ENCODE measurements at places on chromosomes 12 and 14.

DNA sequence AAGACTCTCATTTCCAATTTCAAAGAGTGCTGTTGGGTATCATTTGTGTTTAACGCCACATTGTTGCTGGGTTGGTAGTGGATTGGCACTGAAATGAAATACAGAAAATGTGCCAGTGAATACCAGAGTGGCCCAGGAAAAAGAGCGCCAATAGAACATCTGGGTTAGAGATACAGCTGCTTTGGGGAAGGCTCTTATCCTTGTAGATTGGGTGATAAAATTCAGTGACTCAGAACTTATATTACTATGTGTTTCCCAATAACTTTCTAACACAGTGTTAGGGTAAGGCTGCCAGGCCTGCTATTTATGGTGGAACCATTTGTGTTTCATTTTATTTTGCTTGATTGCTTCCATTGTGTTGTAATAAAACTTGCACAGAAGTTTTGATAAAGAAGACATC, 168.2 kb upstream of the SSTR1 start:
- DNase-seq: no peak

- no peak for DNase-seq
Measured at GRCh38 chr14:99889268-99889667, 96.1 kb downstream of the EML1 start.

- no peak for DNase-seq
Measured at GRCh38 chr14:77424862-77425261, 1.5 kb upstream of the NOXRED1 start.

DNA sequence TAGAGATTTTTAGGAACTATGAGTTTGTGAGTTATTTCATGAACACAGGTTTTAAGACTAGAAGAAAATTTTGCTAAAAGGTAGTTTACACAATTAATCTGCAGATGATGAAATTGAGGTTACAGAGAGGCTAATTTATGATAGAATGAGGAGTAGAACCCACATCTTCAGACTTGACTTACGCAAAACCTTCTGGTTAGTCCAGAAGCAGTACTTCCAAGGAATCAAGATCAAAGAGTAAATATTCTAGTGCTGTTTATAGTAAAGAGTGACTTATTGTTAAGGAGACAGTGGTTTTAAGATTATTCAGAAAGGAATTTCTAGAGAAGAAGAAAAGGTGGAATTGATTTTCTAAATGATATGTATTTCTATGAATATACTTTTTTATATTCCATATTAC, 10.6 kb upstream of the KITLG start:
- DNase-seq: no peak

DNA sequence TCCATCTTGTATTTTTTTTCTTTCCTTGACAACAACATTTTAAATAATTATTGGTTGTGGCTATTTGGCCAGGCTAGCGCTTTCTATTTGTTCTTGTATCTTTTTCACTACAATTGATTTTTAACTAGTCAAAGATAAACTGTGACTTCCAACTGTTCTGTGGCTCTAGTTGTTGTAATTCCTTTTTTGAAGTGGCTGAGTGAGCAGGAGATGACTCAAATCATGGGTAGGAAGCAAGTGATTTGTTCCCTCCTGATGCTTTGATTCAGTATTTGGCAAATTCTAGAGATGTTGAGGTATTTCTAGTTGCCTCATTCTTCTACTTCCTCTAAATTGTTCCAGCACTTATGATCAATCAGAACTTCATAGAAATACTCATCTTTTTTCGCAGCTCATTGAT, 633.5 kb downstream of the RERGL start:
- DNase-seq: no peak

- no peak for DNase-seq
Measured at GRCh38 chr12:47270782-47271664, 191.3 kb upstream of the AMIGO2 start.

- DNase-seq: no peak
Measured at GRCh38 chr12:112325622-112326207, 56.5 kb downstream of the HECTD4 start.

DNA sequence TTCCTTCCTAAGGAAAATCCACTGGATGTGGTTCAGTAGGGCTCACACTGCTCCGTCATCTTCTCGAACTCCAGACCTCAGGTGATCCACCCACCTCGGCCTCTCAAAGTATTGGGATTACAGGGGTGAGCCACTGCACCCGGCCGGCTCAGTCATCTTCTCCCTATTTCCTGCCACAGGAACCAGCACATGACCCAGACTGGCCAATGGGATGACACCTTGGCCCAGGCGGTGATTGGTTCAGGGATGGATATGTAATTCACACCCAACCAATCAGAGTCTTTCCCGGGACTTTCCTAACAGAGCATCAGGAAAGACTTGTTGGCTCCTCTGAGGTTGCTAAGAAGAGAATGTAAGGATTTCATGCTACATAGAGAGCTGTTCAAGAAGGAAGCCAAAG, 19.2 kb upstream of the C12orf76 start:
- DNase-seq: no peak

DNA sequence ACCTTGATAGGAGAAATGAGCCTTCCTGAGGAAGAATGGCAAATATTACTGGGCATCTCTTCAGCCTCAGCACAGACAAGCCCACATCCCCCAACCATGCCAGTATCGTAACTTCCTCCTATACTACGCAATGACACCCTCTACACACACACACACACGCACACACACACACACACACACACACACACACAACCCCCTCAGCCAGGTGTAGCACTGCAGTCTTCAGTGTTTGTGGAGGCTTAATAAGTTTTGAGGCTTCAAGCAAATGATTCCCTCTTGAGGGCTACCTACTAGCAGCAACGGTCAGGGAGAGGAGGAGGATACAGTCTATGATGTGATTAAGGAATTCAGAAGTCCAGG, 1.6 kb downstream of the DGKA start:
- DNase-seq: peak; percentile 77

DNA sequence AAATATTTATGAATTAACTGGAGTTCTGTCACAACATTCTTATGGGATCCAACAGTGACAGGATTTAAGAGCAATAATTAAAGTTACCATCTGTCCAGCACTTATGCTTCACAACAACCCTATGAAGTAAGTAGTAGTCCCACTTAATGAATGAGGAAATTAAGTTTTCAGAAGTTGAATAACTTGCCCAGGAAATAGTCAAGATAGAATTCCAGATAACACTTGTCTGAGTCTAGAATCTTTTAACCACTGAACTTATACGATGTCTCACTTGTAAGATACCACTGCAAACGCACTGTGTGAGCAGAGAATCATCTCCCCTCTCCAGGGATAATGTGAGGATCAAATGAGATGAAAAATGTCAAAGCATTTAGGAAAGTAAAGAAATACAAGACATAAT, 3.3 kb upstream of the TTC9 start:
- no peak for DNase-seq

DNA sequence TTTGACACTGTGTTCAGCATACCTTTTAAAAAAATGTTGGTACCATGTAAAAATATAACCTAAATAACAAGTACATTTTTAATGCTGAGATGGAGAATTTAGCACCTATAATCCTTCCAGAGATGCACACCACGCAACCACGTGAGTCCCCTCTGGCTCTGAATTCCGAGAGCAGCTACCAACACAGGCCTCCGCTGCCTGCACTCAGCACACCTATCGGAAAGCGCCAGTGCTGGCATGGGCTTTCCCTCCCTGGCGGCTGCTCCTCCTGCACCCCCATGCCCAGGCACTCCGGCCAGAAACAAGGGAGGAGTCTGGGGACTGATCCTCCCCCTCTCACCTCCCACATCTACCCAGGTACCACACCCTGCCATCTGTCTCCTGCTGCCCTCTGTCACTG, 47.0 kb downstream of the ITPK1 start:
- no peak for DNase-seq

All from CD14-positive monocyte (primary cell).